Esophagus muscularis mucosa (tissue), 4 donors: ENCODE measurements at places on chromosomes 1 and 21. TPM values are rescaled to one million over a fixed set of nuclear protein-coding genes. Genes with fewer than 3 reads are reported as not detected.

Gene ALDH4A1
- total RNA-seq, result 25.1 TPM

Gene DPYD
- total RNA-seq, result 36.6 TPM

Gene CXADR
- 0.39 TPM for total RNA-seq

Gene FCRLB
- 0.65 TPM for total RNA-seq

Gene ZNF593OS
- total RNA-seq, result not detected

Gene ATAD3C
- 2.4 TPM for total RNA-seq

Gene CR1
- total RNA-seq, result 1.7 TPM
